EH (cell line): ENCODE measurements at places on chromosomes 13 and 19.

DNA sequence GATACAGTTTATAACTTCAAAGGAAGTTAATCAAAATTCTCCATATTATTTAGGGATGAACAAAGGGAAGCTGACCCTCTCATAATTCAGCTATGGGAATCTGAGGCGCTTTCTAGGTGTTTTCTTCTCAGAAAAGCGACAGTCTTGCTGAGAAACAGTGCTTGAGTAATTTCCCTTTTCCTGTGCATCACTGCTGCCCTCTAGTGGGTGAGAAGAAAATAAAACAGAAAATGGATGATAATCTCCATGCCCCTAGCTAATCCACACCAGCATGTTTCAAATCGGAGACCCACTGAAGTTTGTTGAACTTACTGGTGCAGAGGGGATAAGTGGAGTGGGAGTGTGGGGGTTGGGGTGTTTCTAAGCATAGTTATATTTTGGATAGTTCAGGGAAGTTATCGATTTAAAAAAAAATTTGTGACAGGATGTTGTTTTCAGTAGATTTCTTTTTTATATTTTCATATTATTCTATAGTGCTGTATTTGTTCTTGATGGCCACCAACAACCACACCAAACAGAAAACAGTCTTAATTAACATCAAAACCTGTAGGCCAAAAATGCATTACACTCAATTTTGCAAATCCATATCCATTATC is 21.4 kb downstream of the LCP1 start:
- DNase-seq: peak; percentile 57

DNA sequence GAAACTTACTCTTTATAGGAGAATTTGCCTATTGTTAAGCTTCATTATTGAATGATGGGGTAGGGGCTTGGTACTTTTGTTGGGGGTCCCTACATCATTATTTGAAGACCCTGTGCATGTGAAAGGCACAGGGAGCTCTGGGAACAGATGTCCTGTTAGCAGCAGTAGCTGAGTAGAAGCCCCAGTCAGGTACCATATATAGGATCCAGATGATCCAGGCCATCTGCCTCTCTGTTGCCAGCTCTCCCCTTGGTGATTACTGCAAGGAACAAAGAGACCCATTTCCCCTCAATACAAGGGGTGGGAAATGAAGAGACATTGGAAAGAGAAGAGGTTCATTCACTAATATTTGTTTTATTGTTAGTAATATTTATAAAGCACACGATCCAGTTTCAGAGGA is 4.4 kb upstream of the MTMR6 start:
- DNase-seq: no peak

DNA sequence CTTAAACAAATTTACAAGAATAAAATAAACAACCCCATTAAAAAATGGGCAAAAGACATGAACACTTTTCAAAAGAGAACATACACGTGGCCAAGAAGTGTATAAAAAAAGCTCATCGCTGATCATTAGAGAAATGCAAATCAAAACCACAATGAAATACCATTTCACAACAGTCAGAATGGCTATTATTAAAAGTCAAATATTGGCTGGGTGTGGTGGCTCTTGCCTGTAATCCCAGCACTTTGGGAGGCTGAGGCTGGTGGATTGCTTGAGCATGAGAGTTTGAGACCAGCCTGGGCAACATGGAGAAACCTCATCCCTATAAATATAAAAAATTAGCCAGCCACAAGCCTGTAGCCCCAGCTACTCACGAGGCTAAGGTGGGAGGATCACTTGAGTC is 89.9 kb downstream of the UBL3 start:
- no peak for DNase-seq

DNA sequence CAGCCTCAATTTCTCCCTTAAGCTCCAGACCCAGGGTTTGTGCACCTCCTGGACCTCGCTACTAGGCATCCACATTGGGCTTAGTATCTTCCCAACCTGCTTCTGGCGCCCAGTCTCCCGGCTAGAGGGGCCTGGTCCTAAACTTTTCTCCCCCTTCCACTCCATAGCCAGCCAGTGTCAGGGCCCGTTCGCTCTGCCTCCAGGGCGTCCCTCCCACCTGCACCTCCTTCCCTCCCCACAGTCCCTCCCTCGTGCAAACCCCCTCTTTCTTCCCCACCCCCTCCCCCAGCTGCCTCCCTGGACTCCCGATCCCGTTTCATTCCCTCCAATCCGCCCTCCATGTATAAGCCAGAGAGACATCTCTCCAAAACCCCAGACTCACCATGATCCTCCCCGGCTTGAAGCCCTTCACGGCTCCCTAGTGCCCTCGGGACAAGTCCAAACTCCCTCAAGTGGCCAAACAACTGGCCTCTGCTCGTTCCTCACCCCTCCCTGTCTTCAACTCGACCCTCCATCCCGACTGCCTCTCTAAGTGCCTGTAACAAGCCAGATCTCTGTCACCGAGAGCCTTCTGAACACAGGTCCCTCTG is 997 bp upstream of the SAMD4B start:
- no peak for DNase-seq

DNA sequence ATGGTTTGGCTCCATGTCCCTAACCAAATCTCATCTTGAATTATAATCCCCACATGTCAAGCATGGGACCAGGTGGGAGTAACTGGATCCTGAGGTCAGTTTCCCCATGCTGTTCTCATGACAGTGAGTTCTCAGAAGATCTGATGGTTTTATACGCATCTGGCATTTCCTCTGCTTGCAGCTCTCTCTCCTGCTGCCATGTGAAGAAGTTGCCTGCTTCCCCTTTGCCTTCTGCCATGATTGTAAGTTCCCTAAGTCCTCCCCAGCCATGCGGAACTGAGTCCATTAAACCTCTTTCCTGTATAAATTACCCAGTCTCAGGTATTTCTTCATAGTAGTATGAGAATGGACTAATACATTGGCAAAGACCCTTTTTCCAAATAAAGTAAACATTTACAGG is 96.8 kb downstream of the TSHZ3 start:
- DNase-seq: no peak

DNA sequence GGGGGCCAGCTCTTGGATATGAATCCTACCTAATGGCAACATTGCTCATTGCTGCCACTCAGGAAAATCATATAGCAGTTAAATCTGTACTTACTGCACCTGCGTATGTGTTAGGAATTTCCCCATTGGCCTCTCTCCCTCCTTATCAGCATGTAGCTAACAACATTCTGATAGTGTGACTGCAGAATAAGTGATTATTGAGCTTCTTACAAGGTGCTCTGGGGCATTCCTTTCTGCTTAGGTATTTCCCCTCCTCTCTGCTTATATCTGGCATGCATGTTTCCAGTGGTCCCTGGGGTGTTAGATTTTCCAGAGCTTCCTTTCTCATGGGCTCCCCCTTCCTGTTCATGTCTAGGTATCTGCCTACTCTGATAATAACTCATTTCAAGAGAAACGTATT is 414.1 kb upstream of the SLITRK1 start:
- no peak for DNase-seq

DNA sequence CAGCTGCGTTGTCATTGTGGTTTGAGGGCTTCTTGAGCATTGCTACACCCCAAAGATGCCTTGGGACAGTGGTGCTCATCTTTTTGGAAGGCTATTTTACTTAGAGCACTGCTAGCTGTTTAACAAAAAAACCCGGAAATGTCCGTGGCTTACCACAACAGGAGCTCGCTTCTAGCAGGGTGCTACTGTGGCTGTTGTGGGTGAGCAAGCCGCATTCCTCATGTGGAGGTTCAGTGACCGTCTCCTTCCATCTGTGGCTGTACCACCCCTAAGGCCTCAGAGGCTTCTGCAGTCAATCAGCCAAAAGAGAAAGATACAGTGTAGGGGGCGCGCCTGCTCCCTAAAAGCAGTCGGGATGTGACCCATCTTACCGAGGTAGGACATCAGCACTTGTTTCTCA is 1004.2 kb downstream of the UQCRFS1 start:
- DNase-seq: no peak

DNA sequence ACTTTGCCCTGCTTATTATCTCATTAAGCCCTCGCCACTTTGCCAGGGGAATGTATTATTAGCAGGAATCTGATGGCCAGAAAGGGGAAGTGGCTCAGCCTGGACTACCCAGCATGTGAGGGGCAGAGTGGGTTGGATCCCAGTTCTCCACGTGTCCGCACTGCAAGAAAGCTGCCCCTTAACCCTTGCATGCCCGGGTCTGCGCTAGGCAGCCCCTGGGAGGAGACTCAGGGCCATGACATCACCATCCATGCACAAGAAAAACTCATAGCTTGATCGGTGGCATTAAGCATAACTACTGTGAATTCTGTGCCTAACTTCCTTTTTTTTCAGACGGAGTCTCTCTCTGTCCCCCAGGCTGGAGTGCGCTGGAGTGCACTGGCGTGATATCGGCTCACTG is 8.9 kb downstream of the CACNG8 start:
- DNase-seq: no peak

GRCh38 chr19:55479451-55480230 is 3.2 kb downstream of the ZNF628 start:
- DNase-seq: no peak

GRCh38 chr13:112918746-112919145 is 50.3 kb upstream of the MCF2L start:
- DNase-seq: no peak

GRCh38 chr19:45469945-45470761 is 2.4 kb downstream of the FOSB start:
- DNase-seq: peak; percentile 74

- DNase-seq: peak; percentile 46
Measured at GRCh38 chr19:19628501-19629134, 598 bp upstream of the LPAR2 start.

DNA sequence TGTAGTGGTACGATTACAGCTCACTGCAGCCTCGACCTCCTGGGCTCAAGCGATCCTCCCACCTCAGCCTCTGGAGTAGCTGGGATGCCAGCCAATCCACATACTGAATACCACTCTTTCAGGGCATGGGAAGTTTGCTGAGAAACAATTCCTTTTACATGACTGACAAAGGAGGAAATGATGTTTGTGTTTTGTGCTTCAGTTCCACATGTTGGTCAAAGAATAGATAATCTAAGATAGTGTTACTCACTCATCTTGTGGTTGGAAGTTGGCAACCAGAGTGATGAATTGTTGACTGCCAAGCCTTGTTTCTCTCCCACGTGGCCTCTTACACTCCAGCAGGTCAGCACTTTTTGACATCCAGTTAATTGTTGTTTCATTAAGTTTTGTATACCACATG is 7.6 kb downstream of the MBD3L2B start:
- DNase-seq: peak; percentile 3

- DNase-seq: no peak
Measured at GRCh38 chr13:28493740-28494503, 1.0 kb downstream of the FLT1 start.

DNA sequence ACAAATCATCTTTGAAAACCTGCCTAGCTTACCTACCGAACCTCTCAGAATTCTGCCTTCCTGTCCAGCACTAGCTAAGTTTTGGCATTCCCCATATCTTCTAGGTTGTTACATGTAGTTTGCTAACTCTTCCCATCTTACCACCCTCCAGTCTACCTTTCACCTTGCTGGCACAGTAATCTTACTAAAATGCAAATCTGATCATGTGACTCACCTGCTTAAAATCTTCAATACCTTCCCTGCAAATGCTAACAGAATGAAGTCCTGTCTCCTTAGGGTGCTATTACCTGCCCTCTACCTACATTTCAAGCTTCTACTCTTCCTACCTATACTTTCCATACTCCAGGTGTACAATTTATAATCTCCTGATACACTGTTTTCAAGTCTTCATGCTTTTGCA is 30.4 kb downstream of the INTS6 start:
- DNase-seq: no peak

GRCh38 chr13:97749174-97749573 is 204.3 kb upstream of the IPO5 start:
- DNase-seq: peak; percentile 8

DNA sequence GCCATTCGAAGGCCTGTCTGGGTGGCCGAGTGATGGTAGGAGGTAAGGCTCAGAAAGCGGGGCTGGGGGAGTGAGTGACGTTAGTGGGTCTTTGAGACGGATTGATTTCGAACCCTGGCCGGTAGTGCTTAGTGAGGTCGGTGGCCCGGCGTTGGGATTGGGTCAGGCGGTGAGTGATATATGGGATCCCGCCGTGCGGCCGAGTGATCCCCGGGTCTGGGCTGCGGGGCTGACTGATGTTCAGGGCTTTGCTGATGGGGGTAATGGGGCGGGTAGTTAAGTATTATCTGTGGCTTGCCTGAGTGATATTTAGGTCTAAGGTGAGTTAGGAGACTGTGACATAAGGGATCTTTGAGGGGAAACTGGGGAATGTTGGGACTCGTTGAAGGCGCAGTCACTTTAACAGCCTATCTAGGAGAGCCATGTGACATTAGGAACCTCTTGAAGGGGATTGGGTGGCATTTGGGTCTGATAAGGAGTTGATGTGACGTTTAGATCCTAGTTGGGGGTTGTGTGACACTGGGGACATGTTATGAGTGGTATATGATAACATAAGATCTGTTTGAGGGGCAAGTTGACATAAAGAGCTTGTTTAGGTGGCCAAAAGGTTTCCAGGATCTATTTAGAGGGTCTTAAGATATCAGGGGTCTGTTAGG is 543 bp downstream of the PSMC4 start:
- no peak for DNase-seq

DNA sequence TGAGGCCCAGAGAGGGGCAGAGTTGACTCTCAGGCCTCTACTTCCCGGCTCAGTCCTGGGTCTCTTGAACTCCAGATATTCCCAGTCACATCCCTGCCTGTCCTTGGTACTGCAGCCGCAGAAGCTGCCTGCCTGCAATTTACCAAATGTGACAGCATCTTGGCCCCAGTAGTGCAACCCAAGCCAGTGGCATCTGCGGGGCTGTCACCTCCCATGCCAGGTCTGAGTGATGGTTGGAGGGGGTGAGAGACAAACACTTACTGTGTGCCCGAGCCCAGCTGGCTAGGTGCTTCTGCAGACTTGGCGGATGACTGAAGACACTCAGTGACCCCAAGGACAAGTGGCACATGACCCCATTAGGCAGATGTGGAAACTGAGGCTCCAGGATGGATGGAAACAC is 18.4 kb downstream of the ZNRF4 start:
- DNase-seq: no peak

GRCh38 chr19:8659905-8660304 is 29.5 kb downstream of the NFILZ start:
- no peak for DNase-seq

DNA sequence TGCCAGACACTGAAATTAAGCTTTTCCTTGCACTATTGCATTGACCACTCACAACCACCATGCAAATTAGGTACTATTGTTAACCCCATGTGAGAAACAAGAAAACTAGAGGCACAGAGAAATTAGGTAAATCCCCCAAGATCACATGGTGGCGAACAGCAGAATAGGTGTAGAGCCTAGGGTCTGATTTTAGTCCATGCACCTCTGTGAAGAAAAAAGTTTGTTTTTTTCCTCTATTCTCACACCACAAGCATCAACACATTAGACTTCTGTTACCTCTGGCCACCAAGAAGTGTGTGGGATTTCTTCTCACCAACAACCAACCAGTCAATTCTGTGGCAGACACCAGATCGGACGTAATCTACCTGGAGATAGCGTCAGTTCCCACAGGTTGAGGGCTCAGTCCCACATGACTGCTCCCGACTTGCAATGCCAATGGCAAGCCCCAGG is 391.9 kb downstream of the COG6 start:
- no peak for DNase-seq

- no peak for DNase-seq
Measured at GRCh38 chr13:69292789-69293425, 814.7 kb upstream of the ATXN8OS start.

- DNase-seq: no peak
Measured at GRCh38 chr13:50691176-50691680, 152.3 kb downstream of the DLEU7 start.

GRCh38 chr19:34645551-34645950 is 31.4 kb downstream of the SCGB2B2 start:
- DNase-seq: no peak

GRCh38 chr13:20402881-20403280 is 122.8 kb downstream of the CRYL1 start:
- DNase-seq: no peak

GRCh38 chr13:81929988-81930387 is 1589.1 kb upstream of the SPRY2 start:
- DNase-seq: peak; percentile 6
